ENCODE measurements at places on chromosomes 3 and 15.

DNA sequence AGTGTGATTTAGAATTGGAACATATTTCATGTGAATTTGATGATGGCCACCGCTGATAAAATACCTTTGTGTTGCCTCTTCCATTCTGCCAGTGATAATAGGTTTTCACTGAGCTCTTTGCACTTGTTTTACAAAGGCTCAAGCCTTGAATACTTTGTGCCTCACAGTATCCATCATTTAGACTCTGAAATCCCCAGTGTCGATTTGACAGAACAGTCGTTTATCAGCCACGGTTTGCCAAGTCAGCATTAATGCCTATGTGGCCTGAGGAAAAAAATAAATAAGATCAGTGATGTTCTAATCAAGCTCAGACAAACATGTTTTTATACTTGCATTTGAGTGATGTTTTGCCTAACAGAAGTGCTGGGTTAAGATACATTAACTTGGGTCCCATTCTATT is 399.1 kb downstream of the RBMS3 start:
- DNase-seq = no peak

GRCh38 chr3:58234516-58234931 is 3.1 kb upstream of the ABHD6 start:
- DNase-seq = no peak

DNA sequence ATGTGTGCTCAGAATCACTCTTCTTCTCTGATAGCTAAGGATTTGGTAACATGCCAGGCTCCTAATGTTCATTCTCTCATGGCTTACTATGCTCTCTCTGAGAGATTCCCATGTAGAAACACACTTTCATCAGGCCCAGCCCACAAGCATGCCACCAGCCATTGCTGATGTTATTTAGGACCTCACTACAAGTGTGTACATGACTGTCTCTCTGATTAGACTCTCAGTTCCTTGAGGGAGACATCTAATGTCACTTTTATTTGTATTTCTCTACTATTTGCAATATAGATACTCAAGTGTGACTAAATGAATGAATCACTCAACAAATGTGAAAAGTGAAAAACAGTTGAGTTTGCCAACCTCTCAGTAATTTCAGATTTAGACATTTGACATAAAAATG is 84.3 kb upstream of the ARL6 start:
- no peak for DNase-seq

GRCh38 chr3:178289544-178290160 is 246.6 kb upstream of the KCNMB2 start:
- DNase-seq = no peak

GRCh38 chr3:80767604-80768003 is 993.8 kb downstream of the GBE1 start:
- no peak for DNase-seq

- DNase-seq = no peak
Measured at GRCh38 chr3:64063207-64063982, 40.1 kb upstream of the PSMD6 start.

DNA sequence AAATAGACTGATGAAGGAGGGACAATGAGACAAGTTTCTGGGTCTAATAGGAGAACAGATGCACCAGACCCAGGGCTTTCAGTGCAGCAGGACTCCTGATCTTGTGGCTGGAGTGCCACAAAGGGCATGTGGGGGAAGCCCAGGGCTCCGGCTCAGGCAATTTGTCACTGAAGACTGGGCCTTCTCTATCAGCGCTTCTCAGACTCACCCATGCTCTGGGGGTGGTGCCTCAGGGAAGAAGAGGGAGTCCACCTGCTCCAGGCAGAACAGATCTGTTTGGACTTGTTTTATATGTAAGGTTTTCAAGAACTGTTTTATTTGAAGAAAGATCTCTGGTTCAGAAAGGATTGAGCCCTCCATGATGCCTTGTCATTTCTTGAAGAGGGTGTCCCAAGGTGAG is 112.4 kb upstream of the TLE3 start:
- DNase-seq = no peak

- no peak for DNase-seq
Measured at GRCh38 chr3:23183731-23184130, 19.4 kb upstream of the UBE2E2 start.

DNA sequence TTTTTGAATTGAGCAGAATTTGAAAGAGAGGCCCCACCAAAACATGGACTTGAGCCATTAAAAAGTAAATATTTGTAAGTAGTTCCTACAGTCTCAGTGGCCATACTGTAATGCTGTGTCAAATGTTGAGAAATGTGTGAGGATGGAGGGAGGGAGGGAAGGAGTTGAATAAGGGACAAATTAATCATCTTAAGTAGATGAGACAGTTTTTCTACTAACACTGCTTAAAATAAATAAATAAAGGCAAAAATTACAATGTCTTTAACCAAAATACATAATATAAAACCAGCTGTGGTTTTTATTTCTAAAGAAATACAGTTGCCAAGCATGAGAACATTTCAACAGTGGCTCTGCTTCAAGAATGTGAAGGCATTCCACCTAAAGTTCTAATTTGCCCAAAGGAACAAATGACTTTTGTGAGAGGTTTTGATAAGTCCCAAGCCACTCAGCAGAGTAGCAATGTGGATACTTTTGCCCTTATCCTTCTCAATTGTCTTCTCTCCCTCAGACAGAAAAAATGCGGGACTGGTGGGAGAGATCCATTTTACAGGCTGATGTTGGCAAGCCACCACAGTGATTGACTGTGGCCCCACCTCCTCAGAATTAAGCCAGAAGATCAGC is 427.0 kb upstream of the RARB start:
- DNase-seq = no peak

DNA sequence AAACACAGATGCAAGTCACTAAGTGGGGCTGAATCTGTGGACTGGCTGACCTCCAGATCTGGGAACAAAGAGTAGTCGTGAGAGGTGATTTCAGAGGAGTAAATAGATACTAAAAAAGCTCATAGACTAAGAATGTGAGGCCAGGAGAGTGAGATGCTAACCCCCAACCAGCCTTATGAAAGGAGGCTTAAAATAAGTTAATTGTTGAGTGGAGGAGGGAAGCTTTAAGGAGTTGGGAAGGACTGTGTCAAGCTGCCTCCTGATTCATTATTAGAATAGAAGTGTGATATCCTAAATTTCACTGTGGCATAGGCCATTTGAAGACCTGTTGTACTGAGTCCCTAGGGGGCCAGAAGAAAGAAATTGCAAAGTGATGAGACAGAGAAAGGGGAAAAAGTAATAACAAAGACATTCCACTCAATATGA is 107.6 kb downstream of the RBPMS2 start:
- no peak for DNase-seq

GRCh38 chr3:65706776-65707568 is 331.7 kb downstream of the MAGI1 start:
- no peak for DNase-seq

- no peak for DNase-seq
Measured at GRCh38 chr3:144687862-144688261, 716.2 kb downstream of the DIPK2A start.

DNA sequence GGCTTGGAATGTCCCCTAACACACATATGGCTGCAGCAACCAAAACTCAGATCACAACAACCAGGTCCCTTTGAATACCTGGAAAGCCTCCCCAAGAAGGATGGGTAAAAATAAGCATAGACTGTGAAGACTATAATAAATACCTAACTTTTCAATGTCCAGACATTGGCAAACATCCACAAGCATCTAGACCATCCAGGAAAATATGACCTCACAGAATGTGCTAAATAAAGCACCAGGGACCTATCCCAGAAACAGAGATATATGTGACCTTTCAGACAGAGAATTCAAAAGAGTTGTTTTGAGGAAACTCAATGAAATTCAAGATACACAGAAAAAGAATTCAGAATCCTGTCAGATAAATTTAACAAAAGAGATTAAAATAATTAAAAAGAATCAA is 109.2 kb downstream of the NEDD4 start:
- no peak for DNase-seq

GRCh38 chr3:23202203-23202920 is 765 bp upstream of the UBE2E2 start:
- DNase-seq = no peak

GRCh38 chr3:62835554-62836236 is 39.5 kb downstream of the CADPS start:
- no peak for DNase-seq

GRCh38 chr3:137097386-137097785 is 139.6 kb downstream of the IL20RB start:
- DNase-seq = no peak

- no peak for DNase-seq
Measured at GRCh38 chr3:144282313-144282712, 310.7 kb downstream of the DIPK2A start.

- DNase-seq = no peak
Measured at GRCh38 chr3:67361323-67361722, 293.1 kb downstream of the SUCLG2 start.

DNA sequence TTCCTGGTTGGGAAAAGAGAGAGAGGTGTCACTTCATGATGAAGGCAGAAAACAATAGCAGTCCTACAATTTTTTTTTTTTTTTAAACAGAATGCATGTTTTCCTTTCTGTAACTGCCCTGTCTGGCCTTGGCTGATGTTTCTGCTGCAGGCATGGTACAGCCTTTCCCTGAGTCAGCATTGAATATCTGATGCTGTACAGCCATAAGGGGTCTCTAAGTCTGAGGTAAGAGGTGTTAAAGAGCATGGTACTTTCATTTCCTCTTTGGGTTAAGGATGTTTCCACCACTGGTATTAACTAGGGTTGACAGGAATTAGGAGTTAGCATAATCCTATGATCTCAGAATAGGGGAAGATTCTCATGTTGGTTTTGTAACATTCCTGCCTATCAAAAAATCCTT is 147.4 kb downstream of the CHST2 start:
- no peak for DNase-seq

GRCh38 chr15:20671675-20672074 is 130.1 kb upstream of the GOLGA6L6 start:
- no peak for DNase-seq

DNA sequence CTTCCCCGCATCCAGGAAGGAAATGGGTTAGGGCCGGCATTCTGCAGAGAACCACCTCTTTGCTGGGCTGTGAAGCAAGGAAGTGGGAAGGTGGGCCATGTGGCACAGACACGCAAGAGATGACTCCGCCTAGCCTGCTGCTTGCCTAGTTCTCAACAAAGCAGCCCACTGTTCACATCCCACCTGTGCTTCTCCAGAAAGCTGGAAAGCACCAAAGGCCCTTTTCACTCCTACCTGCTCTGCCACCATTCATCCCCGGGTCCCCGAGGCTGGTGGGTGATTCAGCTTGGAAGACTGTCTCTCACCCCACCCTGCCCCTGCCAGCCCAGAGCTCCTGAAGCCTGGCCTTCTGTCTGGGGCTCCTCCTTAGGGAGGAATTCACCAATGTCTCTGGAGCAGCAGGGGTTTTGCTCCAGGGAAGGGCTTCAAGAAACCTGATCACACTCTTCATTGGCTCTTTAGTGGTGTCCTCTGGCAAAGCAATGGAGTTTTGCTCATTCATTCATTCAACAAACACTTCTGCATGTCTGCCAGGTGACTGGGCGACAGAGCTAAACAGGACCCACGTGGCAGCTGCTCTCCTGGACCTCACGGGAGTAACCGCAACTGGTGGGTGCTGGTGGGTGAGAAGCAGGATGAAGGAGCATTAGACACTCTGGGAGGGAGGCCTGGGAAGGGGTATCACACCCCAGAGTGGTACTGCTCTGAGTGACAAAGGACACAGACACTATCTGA is 145.4 kb upstream of the TLE3 start:
- no peak for DNase-seq

GRCh38 chr15:64930019-64930652 is 18.4 kb downstream of the ANKDD1A start:
- DNase-seq = no peak

DNA sequence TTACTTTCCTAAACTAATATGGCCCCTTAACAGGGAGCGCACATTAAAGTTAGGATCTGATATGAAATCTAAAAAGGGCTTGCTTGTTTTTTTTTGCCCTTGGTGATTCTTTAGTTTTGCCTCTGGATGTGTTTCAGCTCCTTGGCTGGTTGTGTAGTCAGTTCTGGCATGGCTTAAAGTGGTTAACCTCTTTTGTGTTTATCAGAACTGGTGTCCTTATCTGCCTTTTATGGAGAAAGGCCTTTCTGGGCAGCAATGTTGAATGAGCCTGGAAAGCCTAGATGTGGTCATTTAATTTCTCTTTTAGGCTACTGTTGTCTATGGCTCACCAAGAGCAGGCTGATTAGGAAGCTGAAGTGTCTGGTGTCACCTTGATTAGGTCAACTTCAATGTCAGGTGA is 254.5 kb upstream of the ROPN1 start:
- DNase-seq = no peak

- DNase-seq = no peak
Measured at GRCh38 chr3:156163848-156164247, 43.5 kb downstream of the KCNAB1 start.

- no peak for DNase-seq
Measured at GRCh38 chr15:58440922-58441321, 9.1 kb downstream of the LIPC start.

DNA sequence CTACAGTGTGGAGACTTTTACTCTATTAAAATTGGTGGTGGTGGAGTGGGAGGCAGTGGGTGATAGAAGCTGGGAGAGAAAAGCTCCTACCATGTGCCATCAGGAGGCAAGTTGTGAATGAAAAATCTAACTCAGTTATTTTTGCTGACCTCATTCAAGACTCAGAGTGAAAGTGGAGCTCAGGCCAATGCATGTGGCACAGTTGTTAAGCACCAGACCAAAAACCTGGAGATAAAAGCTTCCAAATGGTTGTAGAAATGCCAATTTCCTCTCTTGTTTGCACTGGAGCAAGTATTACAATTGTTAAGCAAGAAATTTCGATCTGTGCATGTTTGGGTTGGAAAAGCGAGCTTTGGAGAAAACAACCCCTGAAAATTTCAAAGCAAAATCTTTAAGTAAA is 81.5 kb upstream of the PRICKLE2 start:
- no peak for DNase-seq

DNA sequence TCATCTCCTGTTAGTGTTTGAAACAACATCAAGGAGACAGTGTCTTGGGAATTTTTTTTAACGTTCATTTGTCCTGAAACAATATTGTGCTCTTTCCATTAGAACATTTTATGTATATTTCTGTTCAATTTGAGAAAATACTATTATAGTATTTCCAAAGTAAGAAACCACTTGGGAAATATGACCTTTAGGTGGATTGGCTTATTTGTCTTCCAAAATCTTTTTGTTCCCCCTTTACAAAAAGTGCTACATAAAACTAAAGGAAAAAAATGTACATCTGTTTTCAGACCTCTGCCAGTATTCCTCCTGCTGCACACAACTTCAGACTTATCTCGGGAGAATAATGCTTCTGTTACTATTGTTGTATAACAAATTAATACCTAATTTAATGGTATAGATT is 165.9 kb upstream of the AGTR1 start:
- DNase-seq = no peak

- no peak for DNase-seq
Measured at GRCh38 chr15:65286069-65286703, 497 bp downstream of the PARP16 start.

- no peak for DNase-seq
Measured at GRCh38 chr15:69472562-69472961, 19.9 kb downstream of the RPLP1 start.

DNA sequence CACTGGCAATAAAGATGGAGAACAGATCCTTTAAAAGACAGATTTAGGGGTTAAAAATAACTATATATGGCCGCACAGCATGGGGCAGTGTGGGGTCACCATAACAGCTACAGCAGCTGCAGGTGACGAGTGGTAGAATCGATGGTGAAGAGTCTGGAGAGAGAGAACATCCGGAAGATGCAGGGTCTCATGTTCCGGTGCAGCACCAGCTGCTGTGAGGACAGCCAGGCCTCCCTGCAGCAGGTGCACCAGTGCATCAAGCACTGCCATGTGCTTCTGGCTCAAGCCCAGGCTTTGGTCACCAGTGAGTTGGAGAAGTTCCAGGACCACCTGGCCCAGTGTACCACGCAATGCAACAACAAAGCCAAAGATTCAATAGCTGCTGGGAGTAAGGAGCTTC is 93.7 kb upstream of the IMPG2 start:
- DNase-seq = no peak

- DNase-seq = no peak
Measured at GRCh38 chr15:39746176-39746575, 36.5 kb downstream of the FSIP1 start.

All from stimulated activated CD8-positive, alpha-beta memory T cell treated with anti-CD3 and anti-CD28 coated beads, Interleukin-7, amount 100 ng/mL, for 4 hours (primary cell).